ENCODE measurements at places on chromosomes 16 and 17.

DNA sequence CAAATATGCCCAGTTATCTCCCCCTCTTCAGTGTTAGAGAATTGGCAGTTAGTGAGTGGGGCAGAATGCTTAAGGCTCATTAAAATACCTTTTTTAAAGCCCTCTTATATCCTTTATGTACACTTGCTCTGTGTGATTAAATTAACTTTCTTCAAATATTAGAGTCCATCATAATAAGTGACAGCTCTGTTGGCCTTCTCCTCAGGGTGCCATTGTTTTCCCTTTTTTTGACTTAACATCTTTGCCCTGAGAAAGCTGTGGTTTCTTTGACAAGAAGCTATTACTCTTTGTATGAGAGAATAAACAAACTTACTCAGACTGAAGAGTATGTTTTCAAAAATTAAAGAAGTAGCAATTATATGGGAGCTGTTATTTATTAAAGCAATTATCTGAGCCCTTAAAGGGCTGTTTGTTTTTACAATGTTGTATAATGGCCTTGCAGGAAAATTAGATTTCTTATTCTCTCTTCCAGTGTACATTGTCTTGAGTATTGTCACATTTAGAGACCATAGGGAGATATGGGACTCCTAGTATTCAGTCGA is 13.4 kb downstream of the RBBP6 start:
- H3K4me3 ChIP-seq, result no peak overlapping the region
- peaks cover 61% of the 10 kb centered on the region for H3K36me3 ChIP-seq

DNA sequence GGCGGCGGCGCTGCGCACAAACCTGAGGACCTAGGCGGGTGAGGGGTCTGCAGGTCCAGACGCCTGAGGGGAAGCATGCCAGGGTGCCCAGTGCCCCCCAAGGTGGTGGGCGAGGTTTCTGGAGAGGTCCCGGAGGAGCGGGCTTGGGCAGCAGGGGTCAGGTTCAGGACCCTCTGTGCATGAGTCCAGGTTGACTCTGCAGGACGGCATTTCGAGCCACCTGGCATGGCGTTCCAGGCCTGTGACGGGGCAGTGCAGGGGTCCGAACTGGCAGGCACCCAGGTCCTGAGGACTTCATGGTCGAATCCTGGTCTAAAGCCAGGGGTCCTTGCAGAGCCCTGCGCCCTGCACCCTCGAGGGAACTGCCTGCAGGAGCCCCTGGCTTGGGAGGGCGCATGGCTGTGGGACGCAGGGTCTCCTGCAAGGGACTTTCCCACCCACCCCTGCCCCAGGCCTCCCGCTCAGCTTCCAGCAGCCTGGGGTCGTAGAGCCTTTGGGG is 3.5 kb downstream of the SLC16A3 start:
- no peak overlapping the region for H3K4me3 ChIP-seq
- H3K27ac ChIP-seq, result peak overlapping the region; percentile 75
- H3K27me3 ChIP-seq, result no peaks in the 10 kb centered on the region
- no peak for DNase-seq

DNA sequence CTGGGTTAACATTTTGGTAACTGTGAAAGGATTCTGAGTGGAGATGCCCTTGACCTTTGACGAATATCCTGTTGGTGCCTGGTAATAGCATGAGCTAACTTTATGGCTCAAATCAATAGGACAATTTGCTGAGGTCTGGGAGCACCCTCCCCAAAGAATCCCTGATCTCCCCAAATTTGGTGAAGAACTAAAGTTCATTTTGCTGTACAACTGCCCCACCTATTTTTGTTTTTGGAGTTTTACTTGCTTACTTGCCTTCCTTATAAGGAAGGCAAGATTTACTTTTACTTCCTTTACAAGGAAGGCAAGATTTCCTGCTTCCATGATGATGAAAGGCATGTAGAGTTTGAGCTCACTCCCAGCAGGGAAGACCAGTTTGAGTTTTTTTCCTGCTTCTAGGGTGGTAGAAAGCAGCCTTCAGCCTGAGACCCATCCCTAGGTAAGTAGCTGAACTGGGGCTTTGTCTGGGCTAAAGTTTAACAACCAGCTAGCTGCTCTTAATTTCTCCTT is 2.8 kb downstream of the KRTAP4-9 start:
- no peak overlapping the region for H3K4me3 ChIP-seq
- no peaks in the 10 kb centered on the region for H3K4me1 ChIP-seq
- no peaks in the 10 kb centered on the region for H3K36me3 ChIP-seq
- DNase-seq, result no peak
- no peaks in the 10 kb centered on the region for H3K27me3 ChIP-seq

DNA sequence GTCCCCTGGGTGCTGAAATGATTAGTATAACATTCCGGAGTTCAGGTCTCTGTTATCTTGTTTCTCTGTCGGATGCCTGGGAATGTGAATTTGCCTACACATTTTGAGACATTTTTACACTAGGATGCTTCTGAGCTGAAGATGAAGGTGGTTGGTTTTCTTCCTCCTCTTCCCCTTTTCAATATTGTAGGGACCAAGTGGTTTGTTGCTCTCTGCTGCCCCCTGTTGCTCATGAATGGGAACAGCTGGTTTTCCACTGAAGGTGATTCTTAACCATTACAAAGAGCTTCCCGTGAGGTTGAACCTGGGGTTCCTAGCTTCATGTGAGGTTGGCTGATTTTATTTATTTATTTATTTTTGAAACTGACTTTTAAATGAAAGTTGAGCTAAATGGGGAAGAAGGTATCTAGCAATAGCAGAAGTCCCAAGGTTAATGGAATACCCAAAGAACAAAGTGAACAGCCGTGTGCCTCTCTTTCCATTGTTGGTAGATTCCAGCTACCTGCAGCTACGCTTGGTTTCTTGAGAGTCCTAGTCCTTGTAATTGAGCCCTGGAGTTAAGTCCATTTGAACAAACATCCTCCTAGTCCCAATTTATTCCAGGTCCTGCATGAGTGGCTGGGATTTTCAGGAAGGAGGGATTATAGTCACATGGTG is 983.9 kb upstream of the EEF2KMT start:
- DNase-seq, result peak; percentile 2
- no peaks in the 10 kb centered on the region for H3K4me1 ChIP-seq
- H3K27ac ChIP-seq, result no peak overlapping the region
- H3K4me3 ChIP-seq, result no peak overlapping the region
- H3K27me3 ChIP-seq, result no peaks in the 10 kb centered on the region

DNA sequence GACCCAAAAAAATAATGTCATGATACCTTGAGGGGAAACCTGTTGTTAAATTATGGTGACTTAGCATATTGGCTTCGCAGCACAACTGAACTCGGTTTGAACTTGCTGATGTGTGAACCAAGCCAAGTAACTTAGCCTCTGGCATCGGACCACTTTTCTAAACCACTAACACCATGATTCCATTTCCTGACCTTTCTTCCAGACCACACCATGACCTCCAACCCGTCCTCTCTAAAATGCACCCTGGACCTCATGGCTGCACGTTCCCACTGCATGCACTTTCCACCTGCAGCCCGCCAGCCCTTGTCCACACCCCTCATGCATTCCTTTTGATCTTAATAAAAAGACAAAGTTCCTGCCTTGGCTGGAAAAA is 29.3 kb downstream of the DYNLRB2 start:
- no peak overlapping the region for H3K4me3 ChIP-seq
- H3K27me3 ChIP-seq, result no peaks in the 10 kb centered on the region
- no peaks in the 10 kb centered on the region for H3K36me3 ChIP-seq
- no peak overlapping the region for H3K27ac ChIP-seq

- peaks cover 2% of the 10 kb centered on the region for H3K27me3 ChIP-seq
- no peak overlapping the region for H3K4me3 ChIP-seq
- H3K27ac ChIP-seq, result no peak overlapping the region
- no peak for DNase-seq
These were observed 34.0 kb downstream of the RAB11FIP4 start for GRCh38 chr17:31425282-31426040.

DNA sequence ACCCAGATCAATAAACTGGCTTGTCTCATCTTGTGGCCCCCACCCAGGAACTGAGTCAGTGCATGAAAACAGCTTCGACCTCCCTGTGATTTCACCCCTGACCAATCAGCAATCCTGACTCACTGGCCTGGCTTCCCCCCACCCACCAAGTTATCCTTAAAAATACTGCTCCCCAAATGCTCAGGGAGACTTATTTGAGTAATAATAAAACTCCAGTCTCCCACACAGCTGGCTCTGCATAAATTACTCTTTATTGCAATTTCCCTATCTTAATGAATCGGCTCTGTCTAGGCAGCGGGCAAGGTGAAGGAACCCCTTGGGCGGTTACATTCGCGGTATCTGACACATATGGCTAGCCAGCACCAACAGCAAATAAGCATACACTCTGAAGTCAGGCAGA is 9.8 kb upstream of the RABEP1 start:
- no peak for DNase-seq
- H3K27me3 ChIP-seq, result no peaks in the 10 kb centered on the region
- H3K27ac ChIP-seq, result no peak overlapping the region
- no peak overlapping the region for H3K4me3 ChIP-seq

All from natural killer cell (primary cell).